HS-5 (cell line): ENCODE measurements at places on chromosomes 6 and 20.
A peak's percentile ranks its signal among the peaks of the same experiment; 100 is the strongest.

GRCh38 chr20:19889011-19889953, 127.9 kb upstream of the NAA20 start:
- DNase-seq, result no peak

DNA sequence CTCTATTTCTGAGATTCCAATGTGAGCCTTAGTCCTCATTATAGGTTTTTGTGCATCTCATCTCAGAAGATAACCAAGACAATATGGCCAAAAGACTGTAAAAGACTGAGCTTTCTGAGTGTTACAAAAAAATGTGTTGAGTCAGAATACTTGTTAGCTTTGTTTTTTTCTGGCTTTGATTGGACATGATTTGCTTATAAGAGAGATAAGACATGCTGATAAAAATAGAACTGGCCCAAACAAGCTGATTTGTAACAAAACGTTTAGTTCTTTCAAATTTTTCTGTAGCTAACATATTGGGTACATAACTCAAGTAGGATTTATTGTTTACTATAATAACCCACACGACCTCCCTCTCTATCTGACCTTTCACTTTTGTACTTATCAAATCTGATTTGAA, 32.9 kb downstream of the FILIP1 start:
- no peak for DNase-seq

- no peak for DNase-seq
These were observed 1.7 kb downstream of the STXBP5 start for GRCh38 chr6:147205690-147206600.

GRCh38 chr6:111354758-111355555, 128.1 kb downstream of the REV3L start:
- DNase-seq, result no peak

DNA sequence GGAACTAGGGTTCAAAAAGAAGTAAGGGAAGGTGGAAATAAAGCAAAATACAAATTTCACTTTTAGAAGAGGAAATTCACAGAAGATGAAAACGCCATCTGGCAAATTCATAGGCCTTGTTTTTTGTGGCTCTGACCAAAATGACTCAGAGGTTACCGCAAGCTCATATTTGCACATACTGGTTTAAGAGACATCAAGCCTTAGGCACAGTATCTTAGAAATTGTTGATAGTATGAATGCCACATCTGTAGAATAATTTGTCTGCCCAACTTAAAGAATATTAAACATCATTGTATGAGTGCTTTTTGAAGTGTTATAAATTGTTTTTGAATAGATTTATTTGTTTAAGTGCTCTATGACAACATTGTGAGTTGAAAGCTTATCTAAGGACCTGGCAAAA, 10.6 kb downstream of the TAAR1 start:
- peak; percentile 58 for DNase-seq

DNA sequence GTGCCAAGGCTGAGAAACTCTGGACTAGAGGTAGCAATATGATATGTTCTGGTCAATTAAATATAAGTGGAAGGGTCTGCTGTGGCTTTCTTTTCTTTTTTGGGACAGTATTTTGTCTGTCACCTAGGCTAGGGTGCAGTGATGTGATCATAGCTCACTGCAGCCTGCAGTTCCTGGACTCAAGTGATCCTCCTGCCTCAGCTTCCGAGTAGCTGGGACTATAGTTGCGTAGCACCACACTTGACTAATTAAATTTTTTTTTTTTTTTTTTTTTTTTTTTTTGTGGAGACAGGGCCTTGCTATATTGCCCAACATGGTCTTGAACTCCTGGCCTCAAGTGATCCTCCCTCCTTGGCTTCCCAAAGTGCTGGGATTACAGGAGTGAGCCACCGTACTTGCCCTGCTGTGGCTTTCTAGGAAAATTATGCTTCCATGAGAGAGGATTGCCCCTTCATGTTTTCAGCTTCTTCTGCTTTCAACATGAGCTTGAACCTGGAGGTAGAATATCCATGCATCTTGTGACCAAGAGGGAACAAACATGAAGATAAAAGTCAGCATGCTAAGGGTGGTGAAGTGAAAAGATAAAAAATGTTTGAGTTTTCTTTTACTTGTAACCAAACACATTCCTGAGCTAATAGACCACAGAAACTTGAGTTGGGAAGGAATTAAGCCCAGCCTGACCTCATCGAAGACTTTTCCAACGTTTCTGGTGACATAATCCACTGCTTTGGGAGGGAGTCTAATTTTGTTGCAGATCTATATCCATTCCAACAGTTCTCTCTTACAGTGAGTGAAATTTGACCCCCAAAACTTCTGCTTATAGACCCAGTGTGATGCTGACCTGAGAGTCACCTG, 75.1 kb downstream of the CARMIL1 start:
- DNase-seq, result no peak

GRCh38 chr6:63649269-63649668, 13.7 kb downstream of the PHF3 start:
- DNase-seq, result no peak

DNA sequence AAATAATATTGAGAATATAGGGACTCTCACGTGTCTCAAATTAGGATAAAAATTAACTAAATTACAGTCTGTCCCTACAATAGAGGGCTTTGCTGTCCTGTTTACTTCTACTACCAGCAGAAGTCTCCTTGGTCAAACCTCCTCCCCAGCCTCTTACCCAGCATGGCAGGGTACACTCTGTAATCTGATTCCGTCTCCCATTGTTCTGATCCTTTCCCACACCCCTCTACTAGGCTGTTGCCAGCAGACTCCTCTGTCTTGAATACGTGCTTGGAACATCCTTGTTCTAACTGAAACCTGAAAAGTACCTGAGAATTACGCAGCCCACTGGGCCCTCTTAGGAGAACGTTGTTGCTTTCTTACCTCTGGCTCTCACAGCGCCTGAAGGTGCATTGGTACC, 112.2 kb upstream of the PREP start:
- DNase-seq, result no peak

DNA sequence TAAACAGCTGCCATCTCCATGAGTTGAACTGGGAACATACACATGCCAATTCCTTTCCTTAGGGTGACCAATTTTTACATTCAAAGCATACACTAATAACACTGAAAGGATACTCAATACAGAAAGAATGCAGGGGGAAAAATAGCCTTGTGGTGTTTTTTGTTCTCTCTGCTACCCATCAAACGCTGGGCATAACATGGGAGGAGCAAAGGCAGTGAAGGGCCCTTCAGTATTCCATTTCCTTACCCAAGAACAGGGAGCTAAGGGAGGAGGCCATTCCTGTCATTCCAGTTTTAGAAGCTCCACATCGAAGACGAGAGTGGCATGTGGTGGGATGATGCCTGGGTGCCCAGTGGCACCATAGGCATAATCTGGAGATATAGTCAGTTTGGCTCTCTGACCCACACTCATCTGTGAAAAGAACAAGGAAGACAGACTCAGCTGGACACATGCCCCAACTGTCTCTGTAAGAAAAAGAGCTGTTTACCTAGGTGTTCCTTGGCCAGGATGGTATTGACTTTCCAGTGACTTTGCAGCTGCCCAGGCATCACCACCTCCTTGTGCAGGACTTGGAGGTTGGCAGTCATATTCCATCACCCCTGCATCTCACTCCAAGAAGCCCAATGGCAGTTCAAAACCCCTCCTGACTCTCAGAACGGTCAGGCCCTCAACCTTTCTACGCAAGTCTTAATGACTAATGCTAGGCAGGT, 20.9 kb downstream of the FKBP1A start:
- no peak for DNase-seq

DNA sequence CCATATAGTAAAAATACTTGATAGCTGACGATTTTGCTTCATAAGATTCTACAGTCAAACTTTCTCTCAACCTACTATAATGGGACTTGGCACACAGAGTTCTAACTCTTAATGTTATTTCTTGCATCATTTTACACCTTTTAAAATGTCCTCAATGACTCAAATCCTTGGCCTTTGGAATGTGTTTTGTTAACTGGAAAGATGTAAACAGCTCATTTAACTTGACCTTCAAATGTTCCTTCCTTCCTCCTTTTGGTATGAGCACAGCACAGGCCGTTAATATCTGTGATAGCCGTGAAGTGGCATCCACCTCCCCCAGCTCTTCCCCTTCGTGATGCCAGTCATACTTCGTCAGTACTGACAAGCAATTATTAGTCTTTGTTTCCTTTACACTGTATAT, 972.0 kb upstream of the CITED2 start:
- DNase-seq, result no peak

- no peak for DNase-seq
These were observed 756.4 kb upstream of the MMS22L start for GRCh38 chr6:98039443-98039842.

DNA sequence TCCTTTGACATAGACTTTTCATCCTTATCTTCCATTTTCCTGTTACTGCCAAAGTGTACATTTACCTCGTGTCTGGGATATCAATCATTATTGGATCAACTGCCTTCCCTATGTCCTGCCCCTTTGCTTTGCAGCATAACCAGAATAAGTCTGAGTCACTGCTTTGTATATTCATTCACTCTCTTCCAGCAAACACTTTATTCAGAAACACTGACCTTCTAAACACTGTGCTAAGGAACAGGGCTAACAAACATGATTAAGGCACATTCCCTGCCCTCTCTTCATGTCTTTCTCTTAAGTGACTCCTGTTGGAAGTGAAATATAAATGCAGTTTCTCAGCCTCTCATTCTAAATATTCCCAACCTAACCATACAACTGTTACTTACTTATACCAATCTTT, 66.9 kb downstream of the COL19A1 start:
- no peak for DNase-seq

DNA sequence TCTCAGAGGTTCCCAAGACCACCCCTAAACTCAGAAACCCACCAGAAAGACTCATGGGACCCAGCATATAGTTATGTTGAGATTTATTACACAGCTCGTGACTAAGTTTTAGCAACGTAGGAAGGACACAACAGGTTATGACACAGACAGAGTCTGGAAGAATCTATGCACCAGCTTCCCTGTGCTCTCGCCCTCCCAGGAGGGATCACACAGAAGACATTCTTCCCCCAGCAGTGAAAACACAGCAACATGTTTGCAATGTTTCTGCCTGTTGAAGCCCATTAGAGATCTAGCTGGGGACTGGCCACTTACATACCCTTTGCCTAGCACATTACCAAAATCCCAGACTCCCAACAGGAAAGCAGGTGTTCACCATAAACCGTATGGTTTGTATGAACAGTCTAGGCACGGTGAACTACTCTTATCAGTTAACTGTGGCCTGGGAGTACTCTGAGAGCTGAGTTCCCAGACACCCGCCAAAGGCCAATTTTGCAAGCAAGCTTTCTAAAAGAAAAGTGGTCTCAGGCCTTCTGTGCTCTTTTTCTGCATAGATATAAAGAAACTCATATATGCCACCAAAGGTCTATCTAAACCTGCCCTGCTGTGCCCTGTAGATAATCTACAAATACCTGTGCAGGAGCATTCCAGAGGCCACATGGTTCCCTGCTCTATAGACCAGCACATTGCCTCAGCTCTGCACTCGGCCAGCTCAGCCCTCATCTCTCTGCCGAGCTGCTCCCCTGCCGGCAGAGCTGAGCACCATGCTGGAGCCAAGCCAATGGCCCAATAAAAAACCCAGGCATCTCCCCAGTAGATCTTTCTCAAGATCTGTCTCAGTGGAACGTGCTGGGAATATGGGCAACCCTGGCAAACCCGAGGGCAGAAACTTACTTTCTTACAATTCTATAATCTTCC, 69.6 kb upstream of the SMIM28 start:
- no peak for DNase-seq

GRCh38 chr20:21386111-21386510, 11.2 kb downstream of the NKX2-4 start:
- no peak for DNase-seq

DNA sequence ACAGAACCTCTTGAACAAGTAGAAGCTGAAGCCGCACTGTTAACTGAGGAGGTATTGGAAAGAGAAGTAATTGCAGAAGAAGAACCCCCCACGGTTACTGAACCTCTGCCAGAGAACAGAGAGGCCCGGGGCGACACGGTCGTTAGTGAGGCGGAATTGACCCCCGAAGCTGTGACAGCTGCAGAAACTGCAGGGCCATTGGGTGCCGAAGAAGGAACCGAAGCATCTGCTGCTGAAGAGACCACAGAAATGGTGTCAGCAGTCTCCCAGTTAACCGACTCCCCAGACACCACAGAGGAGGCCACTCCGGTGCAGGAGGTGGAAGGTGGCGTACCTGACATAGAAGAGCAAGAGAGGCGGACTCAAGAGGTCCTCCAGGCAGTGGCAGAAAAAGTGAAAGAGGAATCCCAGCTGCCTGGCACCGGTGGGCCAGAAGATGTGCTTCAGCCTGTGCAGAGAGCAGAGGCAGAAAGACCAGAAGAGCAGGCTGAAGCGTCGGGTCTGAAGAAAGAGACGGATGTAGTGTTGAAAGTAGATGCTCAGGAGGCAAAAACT, 40.1 kb downstream of the ZBTB2 start:
- no peak for DNase-seq

- DNase-seq, result peak; percentile 50
These were observed 38.7 kb downstream of the GSTA2 start for GRCh38 chr6:52724406-52725121.

DNA sequence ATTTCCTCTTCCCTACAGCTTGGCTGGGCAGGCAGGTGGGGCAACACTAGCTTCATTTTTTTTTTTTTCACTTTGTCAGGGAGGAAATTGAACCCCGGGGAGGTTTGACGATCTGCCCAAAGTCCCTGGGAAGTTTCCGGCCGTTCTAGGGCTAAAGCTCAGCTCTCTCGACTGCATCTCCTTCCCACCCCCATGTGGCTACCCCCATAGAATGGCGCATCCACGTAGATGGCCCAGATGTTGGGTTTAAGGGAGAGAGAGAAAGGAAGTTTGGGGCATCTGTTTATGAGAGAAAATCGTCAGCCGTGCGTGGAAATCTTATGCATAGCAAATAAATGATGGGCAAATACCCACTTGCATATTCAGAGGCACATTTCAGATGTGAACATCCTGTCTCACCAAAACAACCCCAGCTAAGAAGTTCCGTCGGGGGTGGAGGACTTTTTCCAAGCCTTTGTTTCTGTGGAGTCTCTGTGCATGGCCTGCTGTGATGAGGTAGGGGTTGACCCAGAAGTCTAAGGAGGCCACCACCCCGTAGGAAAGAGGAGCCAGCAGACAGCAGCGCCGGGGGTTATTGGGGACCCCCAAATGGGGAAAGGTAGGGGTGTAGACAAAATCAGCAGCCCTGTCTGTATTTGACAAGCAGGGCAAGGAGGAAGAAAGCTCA, 40.5 kb upstream of the ZNF831 start:
- DNase-seq, result no peak

DNA sequence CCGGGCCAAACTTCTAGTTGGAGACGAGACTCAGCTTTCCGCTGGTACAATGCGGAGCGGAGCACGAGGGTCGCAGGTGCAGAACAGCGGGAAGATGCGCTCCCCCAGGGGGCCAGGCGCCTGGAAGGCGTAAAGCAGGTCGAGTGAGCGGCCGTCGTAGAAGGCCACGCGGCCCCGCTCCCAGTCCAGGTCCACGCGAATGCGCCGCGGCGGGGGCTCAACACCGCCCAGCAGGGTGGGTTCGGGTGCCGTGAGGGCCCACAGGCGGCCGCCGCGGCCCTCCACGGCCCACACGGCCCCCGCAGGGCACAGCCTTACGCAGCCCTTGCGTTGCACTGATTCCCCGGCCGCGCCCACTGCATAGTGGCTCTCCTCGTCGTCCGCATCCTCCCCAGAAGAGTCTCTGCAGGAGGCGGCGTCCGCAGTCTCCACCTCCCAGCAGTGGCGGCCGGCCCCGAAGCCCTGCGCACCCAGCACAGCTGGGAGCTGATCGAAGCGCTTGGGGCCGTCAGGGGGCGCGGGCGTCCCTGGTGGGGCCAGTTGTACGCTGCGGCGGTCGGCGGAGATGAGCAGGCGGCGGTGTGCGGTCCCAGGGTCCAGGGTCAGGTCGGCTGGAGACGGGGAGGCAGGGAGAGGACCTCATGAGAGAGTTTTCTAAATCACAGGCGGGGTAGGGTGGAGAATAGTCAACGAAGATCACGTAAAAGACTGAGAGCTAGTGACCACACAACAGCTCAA, 4.3 kb downstream of the PPP1R11 start:
- DNase-seq, result no peak
